ENCODE measurements at places on chromosomes 11 and 22.

DNA sequence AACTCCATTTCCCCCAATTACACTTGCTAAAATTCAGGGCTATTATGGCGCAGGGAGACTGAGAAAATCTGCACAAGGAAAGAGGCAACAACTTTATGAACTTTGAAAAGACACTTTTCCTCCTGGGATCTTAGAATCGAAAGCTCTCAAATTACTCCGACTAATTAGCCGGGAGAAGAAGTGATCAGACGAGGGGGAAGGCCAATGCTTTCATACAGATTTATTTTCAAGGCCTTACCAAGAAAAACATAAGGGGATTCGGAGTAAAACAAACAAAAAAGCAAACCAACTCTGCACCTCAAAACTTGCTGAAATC is 1.6 kb downstream of the PAX6 start:
- DNase-seq, result no peak

- DNase-seq, result no peak
These were observed 627 bp downstream of the ASCL2 start for GRCh38 chr11:2269601-2270321.

GRCh38 chr22:48884324-48884723 is 943.3 kb downstream of the BRD1 start:
- no peak for DNase-seq

DNA sequence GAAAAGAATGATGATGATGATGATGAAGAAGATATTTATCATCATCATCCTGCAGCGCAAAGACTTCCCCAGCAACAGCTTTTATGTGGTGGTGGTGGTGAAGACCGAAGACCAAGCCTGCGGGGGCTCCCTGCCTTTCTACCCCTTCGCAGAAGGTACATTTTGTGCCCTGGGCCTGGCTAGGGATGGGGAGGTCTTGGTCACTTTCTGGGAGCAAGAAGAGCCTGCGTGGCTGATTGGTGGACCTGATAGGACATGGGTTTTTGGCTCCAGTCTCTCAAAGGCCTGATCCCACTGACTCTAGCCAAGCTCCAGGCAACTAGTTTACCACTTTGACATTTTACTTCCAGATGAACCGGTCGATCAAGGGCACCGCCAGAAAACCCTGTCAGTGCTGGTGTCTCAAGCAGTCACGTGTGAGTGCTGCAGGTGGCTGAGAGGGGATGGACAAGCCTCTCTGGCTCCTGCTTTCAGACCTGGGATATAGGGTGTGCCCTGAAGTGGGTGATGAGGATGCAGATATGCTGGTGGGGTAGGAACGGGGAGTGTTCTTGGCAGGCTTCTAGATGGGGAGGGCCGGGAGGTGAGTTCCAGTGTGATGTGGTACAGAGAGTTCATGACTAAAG is 5.3 kb downstream of the SIDT2 start:
- DNase-seq, result no peak

DNA sequence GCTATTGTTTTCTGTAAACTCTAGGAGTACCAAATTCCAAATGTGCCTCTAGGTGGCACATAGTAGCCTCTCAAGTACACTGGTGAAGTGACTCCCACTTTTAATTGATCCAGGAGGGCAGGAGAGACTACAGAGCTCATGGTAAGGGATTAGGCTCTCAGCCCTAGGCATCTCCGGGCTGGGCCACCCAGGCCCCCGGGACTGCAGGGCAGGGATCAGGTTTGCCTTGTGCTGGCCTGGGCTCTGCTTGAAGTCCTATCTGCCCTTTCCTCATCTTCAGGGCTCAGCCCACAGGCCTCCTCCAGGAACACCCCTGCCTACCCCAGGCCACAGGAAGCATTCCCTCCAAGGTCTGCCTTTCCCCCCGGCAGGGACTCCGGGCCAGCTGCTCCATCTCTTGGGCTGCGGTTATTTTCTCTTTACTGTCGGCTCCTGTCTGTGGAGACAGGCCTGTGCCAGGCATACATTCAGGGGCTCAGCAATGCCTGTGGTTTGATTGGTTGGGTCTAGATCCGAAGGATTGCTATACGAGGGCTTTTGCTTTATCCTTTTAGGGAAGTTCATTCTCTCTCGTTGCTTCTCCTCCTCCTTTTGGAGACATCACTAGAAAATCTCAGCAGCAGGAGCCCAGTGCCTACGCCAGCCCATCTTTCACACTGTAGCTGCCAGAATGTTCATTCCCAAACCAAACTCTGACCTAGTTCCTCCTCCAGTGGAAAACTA is 32.8 kb downstream of the PARVA start:
- DNase-seq, result peak; percentile 67

DNA sequence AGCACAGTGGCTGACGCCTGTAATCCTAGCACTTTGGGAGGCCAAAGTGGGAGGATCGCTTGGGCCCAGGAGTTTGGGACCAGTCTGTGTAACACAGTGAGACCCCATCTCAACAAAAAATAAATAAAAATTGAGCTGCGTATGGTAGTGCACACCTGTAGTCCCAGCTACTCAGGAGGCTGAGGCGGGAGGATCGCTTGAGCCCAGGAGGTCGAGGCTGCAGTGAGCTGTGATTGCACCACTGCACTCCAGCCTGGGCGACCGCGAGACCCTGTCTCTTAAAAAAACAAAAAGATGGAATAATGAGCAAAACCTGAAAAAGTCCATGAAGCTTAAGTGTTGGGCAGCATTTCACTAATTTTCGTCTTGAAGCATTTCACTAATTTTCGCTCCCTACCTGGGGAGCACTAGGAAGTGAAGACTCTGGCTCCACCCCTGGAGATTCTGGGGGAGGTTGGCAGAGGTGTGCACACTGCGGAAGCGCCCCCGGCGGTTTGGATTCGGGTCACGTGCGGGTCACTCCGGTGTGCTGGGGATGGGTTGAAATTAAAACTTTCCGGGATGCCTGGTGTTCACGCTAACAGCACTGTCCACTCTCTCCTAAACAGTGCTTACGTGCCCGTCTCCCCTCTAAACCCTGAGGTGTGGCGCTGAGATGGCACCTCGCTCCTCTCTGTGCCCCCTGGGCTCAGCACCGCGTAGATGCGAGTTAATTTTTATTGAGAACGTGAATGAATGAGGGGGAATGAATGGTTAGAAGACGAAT is 906 bp upstream of the NAA40 start:
- DNase-seq, result no peak

DNA sequence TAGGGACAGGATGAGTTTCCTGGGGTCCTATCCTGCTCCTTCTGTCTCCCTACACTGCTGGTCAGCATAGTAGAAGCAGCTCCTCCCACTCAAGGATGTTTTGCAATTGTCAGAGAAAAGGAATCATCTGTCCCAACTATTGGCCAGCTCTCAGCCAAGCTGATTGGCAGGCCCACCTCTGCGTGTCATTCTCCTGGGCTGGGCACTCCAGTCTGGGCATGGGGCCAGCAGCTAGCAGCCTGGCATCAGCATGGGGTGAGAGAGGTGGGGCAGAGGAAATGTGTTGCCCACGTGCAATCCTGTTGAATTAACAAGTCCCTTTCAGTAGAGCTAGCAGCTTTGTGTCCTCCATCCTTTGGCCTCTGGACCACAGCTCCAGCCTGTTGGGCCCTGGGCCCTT is 14.1 kb downstream of the ANKK1 start:
- DNase-seq, result no peak

- no peak for DNase-seq
These were observed 18.2 kb downstream of the KCNJ1 start for GRCh38 chr11:128848815-128849455.

DNA sequence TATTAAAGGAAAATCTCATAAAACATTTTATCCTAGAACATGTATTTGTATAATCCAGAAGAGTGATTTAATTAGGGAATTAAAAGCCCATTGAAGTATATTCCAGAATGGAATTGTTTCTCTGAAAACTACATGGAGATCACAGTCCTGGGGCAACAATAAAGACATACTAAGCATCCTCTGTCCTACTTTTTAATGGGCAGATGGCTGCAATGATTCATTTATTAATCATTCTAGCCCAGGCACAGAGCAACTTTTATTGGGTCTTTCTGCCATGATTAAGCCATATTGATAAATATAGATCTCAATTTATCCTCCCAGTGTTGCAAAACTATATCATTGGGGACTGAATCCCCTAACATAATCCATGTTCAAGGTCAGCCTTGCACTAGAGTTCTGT is 22.0 kb downstream of the FAM181B start:
- DNase-seq, result peak; percentile 72

GRCh38 chr11:75595429-75595828 is 33.4 kb downstream of the SERPINH1 start:
- DNase-seq, result no peak

DNA sequence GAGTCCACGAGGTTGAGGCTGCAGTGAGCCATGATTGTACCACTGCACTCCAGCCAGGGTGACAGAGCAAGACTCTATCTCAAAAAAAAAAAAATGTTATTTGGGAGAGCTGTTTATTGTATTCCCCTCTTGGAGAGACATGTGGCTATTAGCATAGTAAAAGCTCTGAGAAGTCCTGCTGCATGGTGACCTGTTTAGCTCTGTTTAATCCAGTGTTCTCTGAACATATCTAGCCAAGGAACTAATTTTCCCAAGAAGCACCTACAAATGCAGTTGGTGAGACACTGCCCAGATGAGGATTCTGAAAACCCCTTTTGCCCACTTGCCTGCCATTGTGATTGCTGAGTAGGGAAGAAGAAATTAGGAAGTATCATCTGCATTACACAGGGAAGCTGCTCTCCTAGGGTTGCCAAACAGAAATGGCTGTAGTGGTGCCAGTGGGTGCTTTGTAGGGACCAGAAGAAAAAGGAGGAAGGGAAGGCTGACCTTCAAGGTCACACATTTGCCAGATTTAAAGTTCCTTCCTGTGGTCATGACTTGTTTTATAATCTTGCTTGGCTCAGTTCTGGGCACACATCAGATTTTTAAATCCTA is 15.7 kb downstream of the TIMP3 start:
- no peak for DNase-seq

GRCh38 chr11:127376301-127376700 is 375.7 kb upstream of the KIRREL3 start:
- no peak for DNase-seq

DNA sequence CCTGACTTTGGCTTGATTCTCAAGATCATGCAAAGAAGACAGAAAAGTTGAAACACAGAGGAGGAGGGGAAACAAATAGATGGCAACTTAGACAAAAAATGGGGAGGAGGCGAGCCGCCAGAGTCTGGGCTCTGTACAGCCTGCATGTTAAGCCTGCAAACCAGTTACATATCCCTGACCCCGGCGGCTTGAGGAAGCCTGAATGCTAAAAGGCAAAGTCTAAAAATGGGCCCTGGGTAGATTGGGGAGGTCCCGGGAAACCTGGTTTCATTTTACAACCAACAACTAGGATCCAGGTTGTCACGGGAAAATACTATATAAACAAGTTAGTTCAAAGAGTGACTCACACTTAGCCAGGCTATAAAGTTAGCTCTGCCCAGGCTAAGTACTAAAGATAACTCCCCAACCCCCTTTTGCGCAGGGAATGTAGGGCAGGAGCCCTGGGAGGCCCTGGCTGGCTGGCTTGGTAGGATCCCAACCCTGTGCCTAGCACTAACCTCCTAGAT is 18.8 kb upstream of the ZBTB16 start:
- no peak for DNase-seq

DNA sequence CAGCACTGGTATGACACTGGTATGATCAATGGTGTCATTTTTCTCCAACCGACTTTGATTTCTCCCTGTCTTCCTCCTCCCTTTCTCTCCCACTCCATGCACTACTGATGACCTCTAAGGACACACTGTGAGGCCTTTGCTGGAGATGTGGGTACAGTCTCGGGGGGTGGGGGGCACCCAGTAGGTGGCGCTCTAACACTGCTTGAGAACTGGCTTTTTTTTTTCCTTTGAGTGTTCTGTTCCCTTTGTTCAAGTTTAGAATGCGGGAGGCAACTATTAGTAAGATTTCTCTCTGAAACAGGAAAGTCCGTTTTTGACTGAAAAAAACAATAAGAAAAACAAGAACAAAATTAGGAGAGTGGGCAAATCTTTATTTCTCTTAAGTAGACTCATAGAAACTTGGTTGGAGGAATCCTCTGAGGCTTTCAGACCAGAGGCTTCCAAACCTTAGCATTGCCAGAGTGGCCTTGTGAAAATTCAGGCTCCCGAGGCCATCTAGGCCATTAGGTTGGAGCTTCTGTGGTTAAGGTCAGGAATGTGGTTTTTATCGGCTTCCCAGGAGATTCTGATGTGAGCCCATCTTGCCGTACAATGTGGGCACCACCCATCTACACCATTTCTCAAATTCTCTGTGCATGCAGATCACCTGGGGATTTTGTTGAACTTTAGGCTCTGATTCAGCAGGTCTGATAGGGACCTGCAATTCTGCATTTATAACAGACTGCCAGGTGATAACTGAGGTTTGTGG is 43.2 kb downstream of the PANX1 start:
- DNase-seq, result no peak

DNA sequence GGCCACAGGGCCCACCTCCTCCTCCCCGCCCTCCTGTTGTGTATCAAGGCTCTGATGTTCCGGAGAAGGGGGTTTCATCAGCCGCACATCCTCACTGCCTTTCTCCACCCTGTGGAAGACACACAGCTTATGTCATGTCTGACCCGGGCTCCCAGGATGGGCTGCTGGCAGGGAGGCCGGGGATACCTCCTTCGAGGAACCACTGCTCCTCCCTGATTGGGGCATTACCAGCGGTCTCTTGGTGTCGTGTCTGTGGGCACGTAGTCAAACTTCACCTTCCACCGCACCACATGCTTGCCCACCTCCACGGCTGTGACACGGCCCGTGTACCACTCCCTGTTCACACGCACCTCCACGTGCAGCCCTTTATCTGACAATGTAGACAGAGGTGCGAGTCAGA is 35.9 kb downstream of the MORC2 start:
- DNase-seq, result no peak

DNA sequence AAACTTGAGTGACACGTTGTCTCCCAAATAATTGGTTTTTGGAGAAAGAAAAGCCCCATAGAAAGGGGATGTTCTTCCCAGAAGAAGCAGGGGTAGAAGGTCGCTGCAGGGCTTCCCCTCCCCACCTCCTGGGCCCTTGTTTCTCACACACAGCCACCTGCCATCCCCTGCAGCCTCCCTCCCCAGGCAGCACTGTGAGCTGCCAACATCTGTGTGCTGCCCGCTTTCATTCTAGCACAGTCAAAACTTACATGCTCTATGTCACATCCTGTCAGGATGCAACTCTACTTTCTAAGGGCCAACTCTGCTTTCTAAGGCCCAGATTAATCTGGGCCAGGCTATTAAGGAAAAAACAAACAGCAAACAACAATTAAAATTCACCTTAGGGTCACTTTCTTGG is 309.4 kb upstream of the ZC3H12C start:
- peak; percentile 7 for DNase-seq

- no peak for DNase-seq
These were observed 20.8 kb downstream of the KCNA4 start for GRCh38 chr11:29996016-29996415.

GRCh38 chr22:49749885-49750510 is 77.7 kb downstream of the BRD1 start:
- DNase-seq, result no peak

GRCh38 chr11:61516191-61516590 is 7.6 kb downstream of the LRRC10B start:
- no peak for DNase-seq

GRCh38 chr11:72224564-72225410 is at the start of gene INPPL1:
Gene INPPL1, plus strand, starts transcription at chr11:72224767. Its CDS starts 218 bp downstream, at chr11:72224985.
- no peak for DNase-seq

GRCh38 chr11:116166573-116167465 is 606.0 kb downstream of the BUD13 start:
- no peak for DNase-seq

GRCh38 chr11:12461516-12461915 is 84.1 kb downstream of the PARVA start:
- peak; percentile 84 for DNase-seq
